Lung (tissue), 17 donors: ENCODE measurements at places on chromosomes 7 and 10. TPM values are rescaled to one million over a fixed set of nuclear protein-coding genes. Genes with fewer than 3 reads are reported as not detected.
A peak's percentile ranks its signal among the peaks of the same experiment; 100 is the strongest.

DNA sequence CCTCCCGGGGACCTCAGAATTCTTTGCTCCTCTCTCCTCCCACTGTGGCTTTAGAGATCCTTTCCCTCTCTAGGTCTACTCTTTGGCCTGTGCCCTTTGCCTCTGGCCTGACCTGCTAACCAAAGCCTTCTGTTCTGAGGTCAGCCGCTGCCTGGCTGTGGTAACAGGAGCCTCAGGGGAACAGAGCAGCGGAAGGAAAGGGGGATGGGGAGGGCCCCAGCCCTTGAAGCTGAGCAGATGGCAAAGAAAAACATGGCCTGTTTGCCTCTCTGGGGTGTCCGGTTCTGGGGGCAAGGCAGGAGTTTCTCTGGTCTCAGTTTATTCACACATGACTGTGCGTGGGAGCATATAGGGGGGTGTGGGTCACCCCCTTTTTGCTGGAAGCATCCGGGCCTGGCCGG, 28.2 kb downstream of the COL26A1 start:
- DNase-seq: peak; percentile 69

DNA sequence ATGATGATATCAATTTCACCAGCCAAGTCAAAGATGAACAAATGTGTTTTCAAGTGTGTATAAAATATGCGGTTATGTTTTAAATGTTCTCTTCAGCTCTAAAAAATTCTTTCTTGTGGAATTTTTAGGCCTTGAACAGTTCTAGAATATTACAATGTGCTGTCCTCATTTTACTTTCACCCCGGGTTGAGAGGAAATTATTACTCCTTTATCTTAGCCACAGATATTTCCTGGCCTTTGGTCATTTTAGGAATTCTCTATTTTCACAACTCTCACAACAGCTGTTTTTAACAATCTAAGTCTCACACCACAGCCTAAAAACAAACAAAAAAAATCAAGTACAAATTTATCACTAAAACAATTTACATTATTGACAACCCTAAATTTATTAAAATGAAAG, 112.2 kb upstream of the HGF start:
- DNase-seq: no peak

GRCh38 chr7:94973844-94974243, 66.5 kb downstream of the PPP1R9A start:
- DNase-seq: no peak

GRCh38 chr10:3071405-3072198, 4.3 kb downstream of the PFKP start:
- no peak for DNase-seq

DNA sequence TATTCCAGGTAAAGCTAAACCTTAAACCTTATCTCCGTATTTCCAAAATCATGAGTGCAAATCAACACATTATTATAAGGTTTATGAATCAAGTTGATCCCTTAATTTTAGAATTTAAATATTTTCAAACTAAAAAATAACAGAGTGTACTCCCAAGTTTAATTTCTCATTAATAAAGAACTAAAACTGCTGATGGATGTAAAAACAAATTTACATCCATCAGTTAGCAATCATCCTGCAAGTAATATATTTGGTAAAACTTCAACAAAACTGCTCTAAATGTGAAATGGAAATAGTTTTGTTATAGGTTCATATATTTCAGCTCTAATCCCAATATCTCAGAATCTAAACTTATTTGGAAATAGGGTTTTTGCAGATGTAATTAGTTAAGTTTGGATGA, 71.3 kb upstream of the ZNF804B start:
- no peak for DNase-seq

DNA sequence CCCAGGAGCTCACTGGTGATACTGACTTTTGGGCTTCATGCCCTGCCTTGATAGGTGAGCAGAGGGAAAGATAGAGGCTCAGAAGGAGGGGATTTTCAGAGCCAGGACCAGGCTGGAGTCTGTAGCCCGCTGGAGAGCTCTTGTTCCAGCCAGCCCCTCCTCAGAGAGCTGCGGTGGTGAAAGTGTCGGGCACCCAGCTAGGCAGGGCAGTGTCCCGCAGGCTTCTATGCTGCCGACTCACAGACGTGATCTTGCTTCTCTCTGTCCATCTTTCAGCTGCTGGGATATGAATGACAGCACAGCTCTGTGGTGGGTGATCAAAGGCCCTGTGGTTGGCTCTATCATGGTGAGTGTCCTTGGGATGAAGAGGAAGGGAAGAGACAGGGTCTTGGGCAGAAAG, 35.2 kb downstream of the ADCYAP1R1 start:
- no peak for DNase-seq

GRCh38 chr10:130512936-130513335, 376.7 kb downstream of the GLRX3 start:
- DNase-seq: no peak

DNA sequence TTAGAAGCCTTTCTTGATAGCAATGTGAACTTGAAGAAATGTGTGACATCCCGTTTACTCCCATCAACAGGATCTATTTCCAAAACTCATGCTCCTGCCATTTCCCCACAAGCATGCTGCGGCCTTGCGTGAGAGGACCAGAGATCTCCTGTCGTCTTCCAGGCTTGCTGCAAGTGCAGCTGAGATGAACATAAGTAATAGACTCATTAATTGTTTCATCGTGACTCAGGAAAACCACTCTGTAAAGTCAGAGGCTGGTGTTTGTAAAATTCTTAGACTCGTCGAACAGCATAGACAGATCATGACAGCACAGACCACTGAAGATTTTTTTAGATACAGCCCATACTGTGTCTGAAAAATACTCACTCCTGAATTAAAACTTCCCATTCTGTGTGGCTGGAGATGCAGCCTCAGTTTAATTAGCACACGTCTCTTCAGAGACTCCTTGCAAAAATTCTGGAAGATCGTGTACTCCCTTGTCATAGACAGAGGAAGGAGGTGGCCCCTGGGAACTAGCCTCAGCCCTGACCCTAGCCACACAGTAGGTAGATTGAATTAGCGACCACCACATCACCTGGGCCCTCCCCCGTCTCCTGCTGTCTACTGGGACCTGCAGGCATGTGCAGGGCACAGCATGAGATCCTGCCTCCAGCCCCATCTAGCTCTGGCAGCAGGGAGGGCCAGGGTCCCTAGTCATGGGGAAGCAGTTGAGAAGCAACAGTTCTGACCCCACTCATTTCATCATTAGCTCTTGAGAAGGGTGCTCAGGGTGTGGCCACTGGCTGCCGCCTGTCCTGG, 226.0 kb downstream of the CELF2 start:
- DNase-seq: no peak

DNA sequence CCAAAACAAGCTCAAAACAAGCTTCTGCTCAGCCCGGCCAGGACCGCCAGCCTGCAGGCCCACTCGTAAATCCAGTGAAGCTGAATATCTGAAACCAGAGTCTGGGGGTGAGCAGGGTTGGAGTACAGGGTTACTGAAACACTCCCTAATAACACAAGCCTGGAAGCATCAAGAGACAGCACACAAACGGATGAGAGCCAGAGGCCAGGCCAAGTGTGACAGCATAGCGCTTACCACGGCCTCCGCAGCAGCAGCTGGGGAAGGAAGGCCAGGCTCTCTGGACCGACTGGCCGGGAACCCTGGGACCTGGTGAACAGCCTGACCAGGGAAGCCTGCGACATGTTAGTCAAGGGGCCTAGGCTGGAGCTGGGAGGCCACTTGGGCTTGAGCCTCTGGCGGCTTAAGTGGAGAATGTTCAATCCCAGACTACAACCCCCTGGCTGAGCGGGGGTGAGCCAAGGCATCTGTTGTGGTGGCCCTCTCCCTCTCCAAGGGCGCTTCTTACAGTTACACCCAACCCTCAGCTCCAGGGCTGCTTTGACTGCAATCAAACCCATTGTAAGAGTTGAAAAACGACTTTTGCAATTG, 21.7 kb upstream of the RNF32 start:
- no peak for DNase-seq

DNA sequence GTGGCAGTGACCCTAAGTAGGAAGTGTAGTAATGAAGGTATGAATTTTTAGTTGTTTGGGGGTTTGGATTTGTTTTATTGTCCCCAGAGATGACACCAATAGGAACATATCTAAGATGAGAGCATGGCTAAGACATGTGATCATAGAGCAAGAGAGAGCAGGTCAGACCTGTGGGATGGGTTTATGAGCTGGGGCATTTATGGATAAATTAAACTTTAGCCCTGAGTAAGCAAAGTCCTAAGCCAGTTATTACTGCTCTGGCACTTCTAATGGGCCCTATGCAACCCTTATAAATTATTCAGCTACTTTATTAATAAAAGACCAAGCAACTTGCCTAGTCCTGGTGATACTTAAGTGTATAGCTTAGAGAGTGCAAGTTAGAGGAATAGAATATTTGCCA, 85.1 kb downstream of the LRRC4 start:
- DNase-seq: no peak

DNA sequence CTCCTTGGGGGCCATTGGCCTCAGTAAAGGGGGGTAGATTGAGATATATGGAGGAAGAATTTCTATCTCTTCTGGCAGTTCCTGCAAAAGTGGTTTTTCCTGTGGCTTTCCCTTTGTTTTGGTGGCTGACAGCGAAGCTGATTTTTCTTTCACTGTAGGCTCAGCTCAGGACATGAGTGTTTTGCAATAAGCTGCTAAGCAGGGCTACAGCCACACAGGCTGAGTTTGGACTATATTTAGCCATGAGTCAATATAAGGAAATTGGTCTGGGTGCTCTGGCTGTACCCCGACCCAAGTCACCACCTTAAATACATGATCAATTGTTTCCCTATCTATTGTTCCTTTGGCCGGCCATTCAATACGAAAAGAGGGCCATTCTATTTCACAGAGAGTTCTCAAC, 212.7 kb upstream of the KCND2 start:
- no peak for DNase-seq

DNA sequence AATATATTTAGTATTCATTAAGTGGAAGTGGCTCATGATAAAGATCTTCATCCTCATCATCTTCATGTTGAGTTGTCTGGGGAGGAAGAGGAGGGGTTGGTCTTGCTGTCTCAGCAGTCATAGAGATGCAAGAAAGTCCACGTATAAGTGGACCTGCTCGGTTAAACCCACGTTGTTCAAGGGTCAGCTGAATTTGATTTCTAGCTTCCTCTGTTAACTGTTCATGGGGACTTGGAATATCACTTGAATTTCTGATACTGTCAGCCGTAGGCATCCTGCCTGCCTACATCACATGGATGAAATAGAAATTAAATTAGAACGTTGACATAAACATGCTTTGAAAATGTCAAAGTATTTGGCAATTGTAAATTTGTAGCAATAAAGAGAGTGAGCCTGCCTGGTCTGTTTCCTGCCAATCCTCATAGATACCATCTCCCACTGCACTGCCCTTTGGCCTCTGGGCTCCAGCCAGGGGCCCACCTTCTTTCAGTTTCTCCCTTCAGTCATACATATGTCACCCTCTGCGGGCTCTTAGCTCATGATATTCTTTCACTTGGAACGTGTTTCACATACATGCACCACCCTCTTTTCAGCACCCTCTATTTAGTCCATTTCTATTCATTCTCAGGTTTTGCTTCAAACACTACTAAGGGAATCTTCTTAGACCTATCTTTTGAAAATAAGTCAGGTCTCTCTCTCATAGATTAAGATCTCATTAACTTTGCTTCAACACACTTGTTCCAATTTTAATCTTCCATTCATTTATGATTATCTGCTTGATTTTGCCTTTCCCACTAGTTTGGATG, 376.3 kb downstream of the IPMK start:
- DNase-seq: no peak

GRCh38 chr10:89278034-89278535, 23.8 kb upstream of the IFIT2 start:
- peak; percentile 49 for DNase-seq

DNA sequence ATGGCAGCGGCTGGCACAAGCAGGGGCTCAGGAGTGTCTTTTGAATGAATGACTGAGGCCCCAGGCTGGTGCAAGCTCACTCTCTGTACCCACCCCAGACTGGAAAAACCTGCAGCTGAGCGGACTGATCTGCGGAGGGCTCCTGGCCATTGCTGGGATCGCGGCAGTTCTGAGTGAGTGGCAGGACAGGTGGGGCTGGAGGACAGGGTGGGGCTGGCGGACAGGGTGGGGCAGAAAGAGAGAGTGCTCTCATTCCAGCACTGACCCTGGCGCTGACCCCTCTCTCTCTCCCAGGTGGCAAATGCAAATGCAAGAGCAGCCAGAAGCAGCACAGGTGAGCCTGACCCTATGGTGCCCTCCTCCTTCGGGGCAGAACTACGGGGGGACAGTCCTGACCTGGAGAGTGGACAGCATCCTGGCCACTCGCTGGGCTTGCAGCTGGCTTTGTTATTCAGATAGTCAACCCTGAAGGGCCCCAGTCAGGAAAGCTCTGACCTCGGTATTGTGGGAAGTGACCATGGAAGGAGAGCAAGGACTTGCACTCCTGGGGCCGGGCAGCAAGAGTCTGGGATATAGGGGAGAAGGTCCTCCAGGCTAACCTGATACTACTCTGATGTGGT, 4.1 kb downstream of the FXYD4 start:
- DNase-seq: no peak

LRRC61 gene
- 18.8 TPM for total RNA-seq

EBLN1 gene
- not detected for total RNA-seq

UNC5B gene
- total RNA-seq: 9.5 TPM

LRRTM3 gene
- total RNA-seq: 0.68 TPM

PPP1R3C gene
- 88.4 TPM for total RNA-seq
